ENCODE measurements at places on chromosomes 11 and 22.
A peak's percentile ranks its signal among the peaks of the same experiment; 100 is the strongest.

GRCh38 chr11:257766-258493, 20.3 kb upstream of the NLRP6 start:
- DNase-seq, result no peak

GRCh38 chr22:45649809-45650208, 21.8 kb upstream of the ATXN10 start:
- DNase-seq, result no peak

GRCh38 chr11:15539645-15540044, 424.9 kb downstream of the INSC start:
- no peak for DNase-seq

DNA sequence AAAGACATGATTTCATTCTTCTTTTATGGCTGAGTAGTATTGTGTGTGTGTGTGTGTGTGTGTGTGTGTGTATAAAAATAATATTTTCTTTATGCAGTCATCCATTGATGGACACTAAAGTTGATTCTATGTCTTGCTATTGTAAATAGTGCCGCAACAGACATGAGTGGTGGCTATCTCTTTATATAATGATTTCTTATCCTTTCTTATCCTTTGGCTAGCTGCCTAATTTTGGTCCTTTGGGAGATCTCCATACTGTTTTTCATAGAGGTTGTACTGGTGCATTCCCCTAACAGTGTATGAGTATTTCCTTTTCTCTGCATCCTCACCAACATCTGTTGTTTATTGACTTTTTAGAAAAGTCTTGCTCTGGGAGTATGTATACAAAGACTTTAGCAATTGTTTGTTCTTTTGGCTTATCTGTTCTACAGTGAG, 107.0 kb downstream of the STIM1 start:
- no peak for DNase-seq

DNA sequence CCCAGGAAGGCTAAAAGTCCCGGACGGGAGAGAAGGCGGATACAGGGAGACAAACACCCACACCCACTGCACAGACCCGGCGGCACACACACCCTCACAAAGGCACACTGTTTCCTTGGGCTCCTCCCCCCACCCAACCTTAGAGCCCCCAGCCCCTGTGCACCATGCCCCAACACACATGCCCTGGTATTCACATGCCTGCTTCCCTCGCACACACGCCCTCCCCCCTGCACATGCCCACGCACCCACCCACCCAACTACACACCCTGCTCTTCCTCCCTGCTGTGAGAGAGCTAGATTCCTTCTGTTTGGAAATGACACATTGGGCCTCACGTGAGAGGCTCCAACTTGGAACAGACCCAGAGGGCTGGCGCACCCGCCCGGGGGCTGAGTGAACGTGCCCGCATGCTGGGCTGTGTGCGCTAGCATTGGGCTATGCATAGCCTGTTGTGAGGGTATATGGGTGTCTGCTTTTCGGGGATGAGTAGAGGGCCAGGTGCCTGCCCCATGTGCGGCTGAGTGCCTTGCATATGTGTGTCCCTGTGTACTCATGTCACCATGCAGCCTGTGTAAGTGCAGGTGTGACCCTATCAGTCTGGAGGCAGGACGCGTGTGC, 518 bp upstream of the CHRM1 start:
- DNase-seq, result peak; percentile 51

DNA sequence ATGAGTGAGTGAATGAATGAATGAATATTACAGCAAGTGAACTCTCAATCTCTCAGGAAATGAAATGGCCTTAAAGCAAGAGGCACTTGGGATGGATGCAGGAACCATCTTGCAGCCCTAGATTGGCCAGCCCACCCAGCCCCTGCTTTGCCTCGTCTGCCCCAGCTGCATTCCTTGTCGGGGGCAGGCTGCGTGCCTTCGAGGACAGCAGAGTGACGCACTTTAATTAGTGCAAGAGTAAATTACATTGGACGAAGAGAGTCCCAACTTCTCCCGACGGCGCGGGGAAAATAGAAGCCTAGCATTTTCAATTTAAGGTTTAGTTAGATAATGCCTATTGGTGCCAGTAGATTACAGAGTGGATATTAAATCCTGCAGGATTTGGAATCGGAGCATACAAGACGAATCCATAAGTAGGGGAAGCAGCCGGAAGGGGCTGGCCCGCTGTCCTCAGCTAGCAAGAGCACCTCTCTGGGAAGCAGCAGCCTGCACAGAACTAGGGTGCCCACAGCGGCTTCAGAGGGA, 33.8 kb downstream of the TRIM29 start:
- no peak for DNase-seq

GRCh38 chr11:99932684-99933083, 754.4 kb upstream of the ARHGAP42 start:
- DNase-seq, result no peak

- peak; percentile 11 for DNase-seq
Measured at GRCh38 chr11:73388265-73389133, 12.3 kb downstream of the RELT start.
